ENCODE measurements at places on chromosomes 6 and 20.

- DNase-seq = no peak
These were observed 187.6 kb upstream of the CST7 start for GRCh38 chr20:24761220-24762065.

DNA sequence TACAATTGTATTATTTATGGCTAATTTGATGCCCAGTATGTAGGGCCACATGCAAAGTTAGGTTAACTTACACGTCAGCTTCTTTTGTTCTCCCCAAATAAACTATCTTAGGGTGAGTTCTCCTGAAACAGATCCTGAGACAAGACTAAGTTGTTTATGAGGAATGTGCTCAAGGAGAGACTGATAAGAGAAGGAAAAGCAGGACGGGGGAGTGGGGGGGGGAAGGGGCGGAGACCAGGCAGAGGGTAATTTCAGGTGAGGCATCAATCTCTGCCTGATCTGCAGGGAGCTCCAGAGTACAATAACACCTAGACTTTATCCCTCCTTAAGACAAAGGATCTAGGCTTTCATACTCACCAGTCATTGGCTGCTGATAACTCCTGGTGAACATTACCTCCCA, 220.6 kb upstream of the BTBD3 start:
- DNase-seq = no peak

GRCh38 chr6:138038142-138038870, 68.9 kb downstream of the PERP start:
- no peak for DNase-seq

DNA sequence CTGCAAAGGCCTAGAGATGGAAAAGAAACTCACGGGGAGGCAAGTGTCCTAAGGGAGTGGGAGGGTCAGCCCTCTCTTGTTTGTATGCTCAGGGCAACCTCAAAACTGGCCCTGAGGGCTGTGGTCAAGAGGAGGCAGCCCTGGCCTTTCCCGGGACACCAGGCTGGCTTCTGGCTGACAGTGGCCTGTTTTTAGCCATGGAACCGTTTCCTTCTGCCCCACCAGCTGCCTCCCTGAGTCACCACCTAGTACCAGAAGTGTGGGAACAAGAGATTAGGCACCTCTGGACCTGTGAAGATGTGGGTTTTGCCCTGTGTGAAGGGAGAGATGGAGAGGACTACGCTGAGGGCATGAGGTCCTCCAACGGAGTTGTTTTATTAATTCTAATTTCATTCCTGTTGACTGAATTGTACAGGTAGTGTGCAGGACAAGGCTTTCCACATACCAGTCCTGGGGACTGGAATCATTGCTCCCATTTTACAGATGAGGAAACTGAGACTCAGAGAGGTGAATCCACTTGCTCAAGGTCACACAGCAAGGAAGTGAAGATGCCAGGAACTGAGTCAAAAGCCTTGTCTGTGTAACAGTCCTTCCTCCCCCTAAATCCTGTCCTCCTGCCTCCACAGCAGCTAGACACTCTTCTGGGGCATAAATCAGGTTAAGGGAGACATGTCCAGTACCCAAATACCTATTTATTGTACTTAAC, 5.5 kb downstream of the FOXS1 start:
- DNase-seq = no peak

GRCh38 chr6:87742106-87742505, 40.1 kb upstream of the AKIRIN2 start:
- no peak for DNase-seq

- DNase-seq = no peak
These were observed 166.2 kb upstream of the MAFB start for GRCh38 chr20:40855269-40855668.

DNA sequence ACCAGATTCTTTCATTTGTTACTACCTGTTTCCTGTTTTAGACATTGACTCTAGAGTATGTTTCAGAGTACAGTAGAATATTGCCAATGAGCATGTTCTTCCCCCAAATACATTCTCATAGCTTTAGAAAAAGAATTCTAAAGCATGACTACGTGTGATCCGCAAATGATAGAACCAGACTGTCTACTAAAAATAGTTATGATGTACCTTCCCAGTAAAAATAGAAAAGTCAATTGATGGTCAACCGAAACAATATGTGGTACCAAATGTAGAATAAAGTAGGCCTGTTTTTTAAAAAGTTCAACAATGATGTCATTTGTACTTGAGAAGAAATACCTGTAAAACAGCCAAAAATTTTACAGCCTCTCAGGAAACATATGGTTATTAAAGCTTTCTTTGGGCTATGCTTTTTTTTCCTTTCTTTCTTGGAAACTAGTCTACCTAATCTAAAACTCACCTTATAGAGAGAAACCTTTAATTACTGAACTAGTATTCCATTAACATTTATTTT, 130.1 kb upstream of the MTHFD1L start:
- DNase-seq = no peak

DNA sequence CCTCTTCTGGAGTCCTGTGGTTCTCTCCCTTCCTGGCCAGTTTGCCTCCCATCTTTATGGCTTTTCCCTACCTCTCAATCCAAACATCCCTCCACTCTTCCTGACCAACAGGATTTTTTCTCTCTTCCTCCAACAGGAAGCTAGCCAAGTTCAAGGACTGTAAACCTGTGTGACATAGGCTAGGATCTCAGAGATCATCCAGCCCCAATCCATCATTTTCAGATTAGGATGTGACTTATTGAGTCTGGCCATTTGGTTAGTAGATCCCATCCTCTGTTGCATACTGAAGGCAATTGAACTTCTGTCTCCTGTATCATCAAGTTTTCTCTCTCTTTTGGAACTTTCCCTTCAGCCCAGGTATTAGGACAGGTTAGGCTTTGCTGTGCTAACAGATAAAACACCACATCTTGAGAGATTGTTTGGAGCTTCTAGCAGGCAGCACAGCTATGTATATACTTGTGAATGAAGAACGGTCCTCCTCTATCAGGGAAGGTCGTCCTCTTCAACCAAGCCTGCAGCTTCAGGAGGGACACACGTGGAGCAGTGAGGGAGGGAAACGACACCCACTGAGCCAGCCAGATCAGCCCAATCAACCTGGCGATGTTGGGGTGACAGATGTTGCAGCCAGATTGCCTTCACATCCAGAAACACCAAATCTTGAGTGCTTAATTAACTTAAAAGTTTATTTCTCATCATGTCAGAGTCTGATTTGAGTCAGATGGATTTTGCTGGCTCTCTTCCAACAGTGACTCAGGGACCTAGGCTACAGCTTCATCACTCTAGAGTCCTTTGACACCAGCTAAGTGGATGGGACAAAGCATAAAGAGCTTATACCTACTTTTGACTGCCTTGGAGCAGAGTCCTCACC, 106.8 kb downstream of the GJA10 start:
- DNase-seq = no peak

- DNase-seq = no peak
These were observed 41.9 kb downstream of the GJA10 start for GRCh38 chr6:89936177-89936576.

DNA sequence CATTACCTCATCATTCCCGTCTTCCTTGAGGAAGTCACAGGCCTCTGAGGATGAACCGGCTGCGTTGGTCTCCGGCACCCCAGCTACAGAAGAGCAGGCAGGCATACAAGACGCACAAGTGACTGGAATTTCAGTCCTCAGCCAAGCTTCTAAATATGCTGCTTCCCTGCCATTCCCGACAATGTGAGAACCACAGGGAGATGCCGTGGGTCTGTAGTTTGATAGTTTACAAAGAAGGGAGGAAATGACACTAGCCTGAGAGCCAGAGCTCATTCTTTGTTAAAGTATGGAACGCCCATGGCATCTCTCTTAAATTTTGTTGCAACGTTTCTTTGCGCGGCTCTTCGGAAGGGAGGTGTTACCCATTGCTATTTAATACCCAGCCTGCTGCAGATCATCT, 25.7 kb downstream of the HEBP2 start:
- DNase-seq = no peak

GRCh38 chr6:40359808-40360207, 227.4 kb downstream of the LRFN2 start:
- DNase-seq = no peak

DNA sequence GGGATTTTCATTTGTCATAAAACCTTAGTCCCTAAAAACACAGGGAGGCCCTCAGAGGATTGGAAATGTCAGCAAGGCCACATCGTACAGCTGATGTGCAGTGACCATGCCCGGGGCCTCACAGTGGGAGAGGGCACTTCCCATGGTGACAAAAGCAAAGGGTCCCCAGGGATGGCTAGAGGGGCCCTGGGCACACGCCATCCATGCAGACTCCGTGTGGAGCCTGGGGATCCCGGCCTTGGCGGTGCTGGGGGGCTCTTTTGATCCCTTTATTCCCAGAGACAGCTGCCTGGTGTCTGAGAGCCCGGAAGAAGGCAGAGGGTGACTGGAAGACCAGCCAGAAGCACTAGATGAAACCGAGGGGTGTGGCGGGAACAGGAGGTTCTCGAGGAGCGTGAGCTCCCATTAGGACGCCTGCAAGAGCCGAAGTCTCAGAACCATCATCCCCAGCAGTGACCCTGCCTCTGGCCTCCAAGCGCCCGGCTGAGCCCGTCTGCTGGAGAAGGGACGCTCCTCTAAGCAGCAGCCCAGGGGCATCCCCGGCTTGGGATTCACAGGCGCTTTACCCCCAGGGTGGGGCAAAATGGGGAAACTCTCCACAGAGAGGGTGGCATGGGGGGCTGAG, 49.1 kb upstream of the FRMD1 start:
- DNase-seq = no peak

- DNase-seq = no peak
These were observed 1.8 kb downstream of the ENTPD6 start for GRCh38 chr20:25197183-25197869.

DNA sequence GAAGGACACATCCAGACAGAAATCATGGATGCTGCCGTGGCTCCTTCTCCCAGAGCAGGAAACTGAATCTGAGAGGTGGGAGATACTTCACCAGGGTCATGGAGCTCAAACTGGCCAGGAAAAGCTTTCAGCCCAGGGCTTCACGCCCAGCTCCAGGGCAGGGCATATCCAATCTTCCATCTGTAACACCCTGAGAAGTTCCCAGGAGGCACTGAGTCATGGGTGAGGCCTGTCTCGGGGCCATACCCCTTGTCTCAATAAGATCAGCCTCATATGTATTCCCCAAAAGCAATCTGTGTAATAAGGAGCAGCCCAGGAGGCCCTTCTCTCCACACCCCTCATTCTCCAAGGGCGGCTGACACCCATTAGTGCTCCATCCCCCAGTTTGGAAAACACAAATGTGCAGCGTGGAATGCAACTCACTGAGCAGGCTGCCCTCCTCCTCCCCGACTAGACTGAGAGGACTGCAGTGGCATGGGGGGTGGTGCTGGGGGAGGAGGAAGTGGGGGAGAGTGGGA, 439.3 kb upstream of the SULF2 start:
- no peak for DNase-seq

GRCh38 chr6:93087606-93088005, 331.8 kb downstream of the EPHA7 start:
- DNase-seq = no peak

DNA sequence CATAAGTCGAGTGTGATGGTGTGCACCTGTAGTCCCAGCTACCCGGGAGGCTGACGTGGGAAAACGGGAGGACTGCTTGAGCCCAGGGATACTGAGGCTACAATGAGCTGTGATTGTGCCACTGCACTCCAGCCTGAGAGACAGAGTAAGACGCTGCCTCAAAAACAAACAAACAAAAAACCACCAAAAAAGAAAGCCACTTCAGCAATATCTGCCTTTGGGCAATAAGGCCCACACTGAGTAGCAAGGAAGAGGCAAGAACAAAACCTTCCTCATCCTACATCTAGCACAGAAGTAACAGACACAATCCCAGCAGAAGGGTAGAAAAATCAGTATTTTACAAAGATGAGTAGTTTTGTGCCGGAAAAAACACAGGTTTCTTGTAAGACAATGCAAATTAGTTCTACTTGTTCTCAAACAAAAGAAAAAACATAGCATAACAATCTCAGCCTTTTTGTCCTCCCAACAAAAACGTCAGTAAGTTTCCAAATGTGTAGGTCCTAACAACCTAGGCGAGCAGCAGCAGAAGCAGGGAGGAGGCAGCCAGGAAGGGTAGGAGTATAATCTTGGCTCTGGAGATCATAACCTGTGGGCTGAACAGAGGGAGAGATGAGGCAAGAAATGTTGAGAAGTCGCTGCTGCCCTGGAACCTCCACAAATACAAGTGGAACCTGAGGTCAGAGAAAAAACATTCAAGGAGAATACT, 5.7 kb downstream of the PPP1R10 start:
- DNase-seq = no peak
